ENCODE measurements at places on chromosomes 16 and 17.

DNA sequence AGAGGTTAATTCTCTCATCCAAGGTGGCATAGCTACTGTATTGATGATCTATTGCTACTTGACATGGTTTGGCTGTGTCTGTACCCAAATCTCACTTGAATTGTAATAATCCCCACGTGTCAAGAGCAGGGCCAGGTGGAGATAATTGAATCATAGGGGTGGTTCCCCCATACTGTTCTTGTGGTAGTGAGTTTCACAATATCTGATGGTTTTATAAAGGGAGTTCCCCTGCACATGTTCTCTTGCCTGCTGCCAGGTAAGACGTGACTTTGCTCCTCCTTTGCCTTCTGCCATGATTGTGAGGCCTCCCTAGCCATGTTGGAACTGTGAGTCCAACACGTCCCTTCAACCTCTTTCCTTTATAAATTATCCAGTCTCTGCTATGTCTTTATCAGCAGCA is 22.9 kb upstream of the CPPED1 start:
- no peak for DNase-seq

DNA sequence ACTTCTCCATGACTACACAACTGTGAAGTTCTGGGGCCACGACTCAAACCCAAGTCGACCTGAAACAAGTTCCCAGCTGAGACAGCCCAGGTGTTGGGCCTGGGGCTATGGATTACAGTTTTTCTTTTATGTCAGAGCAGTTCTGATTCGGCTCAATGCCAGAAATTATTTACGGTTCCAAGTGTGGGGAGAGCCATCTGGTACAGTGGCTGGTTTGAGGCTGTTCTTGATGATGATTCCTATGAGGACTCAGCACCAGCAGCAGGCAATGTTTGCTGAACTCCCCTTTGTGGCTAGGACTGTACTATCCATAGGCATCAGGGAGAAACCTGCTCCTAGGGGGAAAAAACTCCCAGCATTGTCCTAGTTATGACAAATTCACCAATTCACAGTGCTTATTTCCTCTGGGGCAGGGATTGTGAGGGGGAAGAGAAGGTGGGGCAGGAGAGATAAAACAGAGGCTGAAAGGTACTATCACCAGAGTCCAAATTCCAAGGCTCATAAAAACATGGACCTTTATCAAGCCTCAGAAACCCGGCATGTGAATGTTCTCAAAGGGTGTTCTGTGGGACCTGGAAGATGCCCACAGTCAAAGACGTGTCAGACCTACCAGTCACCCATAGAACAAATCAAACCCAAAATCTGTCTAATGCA is 18.2 kb upstream of the CMTM4 start:
- no peak for DNase-seq

- no peak for DNase-seq
Measured at GRCh38 chr17:28716740-28717577, 709 bp downstream of the RAB34 start.

DNA sequence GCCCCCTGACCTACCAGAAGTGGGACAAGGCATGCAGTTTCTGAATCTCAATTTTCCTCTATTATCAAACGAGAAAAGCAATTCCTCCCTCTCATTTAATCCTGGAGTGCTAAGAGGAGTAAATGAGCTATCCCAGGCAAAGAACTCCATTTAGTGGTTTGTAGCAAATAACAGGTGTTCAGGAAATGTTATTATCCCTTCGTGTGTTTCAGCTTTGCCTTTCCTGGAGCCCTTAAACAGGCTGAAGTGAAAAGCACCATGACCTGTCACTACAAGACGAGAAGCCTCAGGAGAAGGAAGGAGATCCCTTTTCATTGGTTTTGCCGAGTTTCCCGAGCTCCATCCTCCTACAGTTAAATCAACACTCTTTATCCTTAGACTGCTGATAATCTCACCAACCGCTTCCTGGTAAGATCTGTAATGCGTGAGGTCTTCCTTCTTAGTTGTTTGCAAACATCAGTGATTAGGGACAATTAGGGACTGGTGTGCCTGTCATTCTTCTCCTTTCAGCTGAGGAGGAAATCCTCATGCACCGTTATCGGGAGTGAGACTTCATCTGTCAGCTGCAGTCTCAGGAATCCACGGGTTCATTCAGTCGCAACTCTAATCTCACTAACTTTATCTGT is 30.8 kb upstream of the MYOCD start:
- no peak for DNase-seq

DNA sequence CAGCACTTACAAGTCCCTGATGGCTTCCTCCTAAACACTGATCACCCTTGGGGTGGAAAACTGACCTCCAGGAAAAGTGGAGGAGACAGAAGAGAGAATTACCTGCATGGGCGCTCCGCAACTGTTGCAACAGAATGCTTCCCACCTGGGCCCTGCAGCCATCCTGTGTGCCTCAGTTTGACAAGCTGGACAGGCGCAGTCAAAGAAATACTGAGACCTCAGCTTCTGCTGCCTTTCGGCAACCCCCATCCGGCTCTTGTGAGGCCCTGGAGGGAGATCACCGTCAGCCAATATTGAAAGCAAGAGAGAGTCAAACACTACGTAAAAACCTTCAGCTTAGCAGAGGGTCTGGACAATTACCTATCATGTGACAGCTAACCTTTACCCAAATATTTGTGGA is 24.8 kb downstream of the SERPINF1 start:
- no peak for DNase-seq

GRCh38 chr16:58582971-58583765 is 46.5 kb downstream of the CNOT1 start:
- DNase-seq = no peak

DNA sequence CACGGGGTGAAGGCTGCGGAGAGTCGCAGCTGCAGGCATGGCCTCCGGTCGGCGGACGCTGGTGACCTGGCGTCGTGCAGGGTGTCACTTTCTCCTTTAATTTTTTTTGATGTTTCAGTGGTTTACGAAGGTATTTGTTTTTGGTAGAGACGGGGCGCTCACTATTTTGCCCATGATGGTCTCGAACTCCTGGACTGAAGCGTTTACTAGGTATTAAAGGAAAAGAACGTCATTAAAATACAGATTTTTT is 17.1 kb downstream of the ZNF213 start:
- no peak for DNase-seq

- DNase-seq = no peak
Measured at GRCh38 chr17:28226563-28227315, 92.3 kb upstream of the TMEM97 start.

DNA sequence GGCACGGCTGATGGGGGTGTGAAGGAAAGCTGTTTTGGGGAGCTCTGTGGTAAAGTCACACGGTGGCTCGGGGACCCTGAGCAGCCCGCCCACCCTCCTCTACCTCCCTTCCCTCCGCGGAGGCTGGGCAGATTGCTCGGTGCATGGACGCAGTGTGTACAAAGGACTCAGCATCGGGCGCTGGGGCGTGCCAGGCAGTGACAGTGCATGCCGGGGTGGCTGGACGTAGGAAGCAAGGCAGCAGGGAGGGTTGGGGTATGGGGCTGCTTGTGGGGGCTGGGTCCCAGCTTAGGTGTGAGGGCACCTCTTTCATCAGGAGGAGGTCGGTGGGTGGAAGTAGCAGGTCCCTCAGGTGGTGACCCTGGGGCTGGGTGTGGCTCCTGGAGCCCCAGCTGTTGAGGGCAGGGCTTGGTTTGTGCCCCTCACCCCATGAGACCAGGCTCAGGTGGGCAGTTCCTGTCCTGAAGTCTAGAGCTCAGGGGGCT is 159.9 kb upstream of the GSE1 start:
- DNase-seq = no peak

- no peak for DNase-seq
Measured at GRCh38 chr17:83191388-83192160, 112.2 kb downstream of the METRNL start.

- DNase-seq = no peak
Measured at GRCh38 chr17:65697661-65698060, 136.2 kb upstream of the AXIN2 start.

GRCh38 chr16:47965439-47965838 is 190.4 kb downstream of the ABCC12 start:
- no peak for DNase-seq

GRCh38 chr16:4639899-4640509 is 15.4 kb downstream of the MGRN1 start:
- DNase-seq = no peak

DNA sequence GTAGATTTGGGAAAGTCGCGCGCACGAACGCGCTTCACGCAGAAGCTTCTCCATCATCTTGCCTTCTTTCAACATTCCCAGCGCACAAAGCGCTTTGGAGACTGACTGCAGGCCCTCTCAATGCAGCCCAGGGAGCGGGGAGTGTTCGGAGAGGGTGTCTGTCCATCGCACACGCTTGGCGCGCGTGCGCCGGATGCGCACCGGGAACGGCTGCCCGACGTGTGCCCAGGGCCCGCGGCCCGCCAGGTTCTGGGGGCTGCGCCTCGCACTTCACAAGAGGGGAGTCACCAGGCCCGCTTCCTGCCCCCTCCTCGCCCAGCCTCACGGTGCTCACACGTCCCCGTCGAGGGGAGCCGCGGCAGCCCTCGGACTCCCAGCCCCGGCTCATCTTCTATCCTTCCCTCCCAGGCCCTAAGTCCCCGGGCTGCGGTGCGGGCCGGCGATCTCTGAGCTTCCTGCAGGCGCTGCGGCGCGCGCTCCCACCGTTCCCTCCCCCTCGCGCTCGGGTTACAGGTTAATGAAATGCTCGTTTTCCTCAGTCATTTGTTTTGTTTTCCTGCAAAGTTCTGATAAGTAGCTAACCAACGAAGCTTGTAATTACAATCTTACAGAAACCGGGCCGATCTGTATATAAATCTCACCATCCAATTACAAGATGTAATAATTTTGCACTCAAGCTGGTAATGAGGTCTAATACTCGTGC is 2.8 kb upstream of the IRX3 start:
- DNase-seq = no peak

DNA sequence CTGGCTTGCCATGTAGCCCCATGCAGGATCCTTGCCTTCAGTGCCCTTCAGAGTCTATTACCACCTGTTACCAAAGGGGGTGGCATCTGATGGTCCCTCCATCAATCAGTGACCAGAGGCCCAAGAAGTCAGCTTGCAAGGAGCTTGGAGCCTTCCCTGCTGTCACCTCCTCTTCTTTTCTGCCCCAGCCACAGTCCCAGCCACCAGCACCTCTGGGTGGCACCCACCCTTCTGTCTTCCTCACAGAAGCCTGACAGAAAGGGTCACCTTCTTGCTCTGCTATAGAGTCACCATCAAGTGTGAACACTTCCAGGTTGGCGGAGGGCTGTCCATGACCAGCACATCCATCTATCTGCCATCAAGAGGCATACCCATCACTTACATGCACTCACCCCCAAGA is 203.2 kb downstream of the SALL1 start:
- no peak for DNase-seq

DNA sequence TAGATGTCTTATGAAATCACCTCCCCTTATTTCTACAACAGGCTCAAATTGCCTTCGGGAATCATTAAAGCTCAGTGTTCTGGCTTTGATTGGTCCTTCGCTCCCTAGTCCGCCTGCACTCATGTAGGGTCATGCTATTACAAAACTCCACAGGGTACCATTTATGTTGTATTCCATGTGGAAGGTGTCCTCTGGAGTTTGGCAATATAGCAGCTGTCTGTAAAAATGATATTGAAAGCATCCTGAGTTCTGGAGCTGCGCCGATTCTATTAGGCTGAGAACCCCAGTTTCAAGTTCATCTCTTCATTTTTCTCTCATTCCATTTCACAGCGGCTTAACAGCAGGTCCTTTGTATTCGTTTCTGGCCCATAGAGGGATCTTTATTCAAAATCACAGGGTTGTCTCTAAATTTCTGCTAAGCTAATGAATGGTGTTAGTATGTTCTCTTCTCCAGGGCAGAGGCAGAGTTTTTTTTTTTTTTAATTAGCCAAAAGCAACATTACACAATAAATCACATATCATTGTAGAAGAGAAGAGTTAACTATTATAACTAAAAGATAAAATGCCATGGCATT is 71.9 kb upstream of the TEKT1 start:
- no peak for DNase-seq

Measured in germinal center (tissue), 1 donor.